ENCODE measurements at places on chromosomes 12 and 14. TPM values are rescaled to one million over a fixed set of nuclear protein-coding genes. Genes with fewer than 3 reads are reported as not detected.

DNA sequence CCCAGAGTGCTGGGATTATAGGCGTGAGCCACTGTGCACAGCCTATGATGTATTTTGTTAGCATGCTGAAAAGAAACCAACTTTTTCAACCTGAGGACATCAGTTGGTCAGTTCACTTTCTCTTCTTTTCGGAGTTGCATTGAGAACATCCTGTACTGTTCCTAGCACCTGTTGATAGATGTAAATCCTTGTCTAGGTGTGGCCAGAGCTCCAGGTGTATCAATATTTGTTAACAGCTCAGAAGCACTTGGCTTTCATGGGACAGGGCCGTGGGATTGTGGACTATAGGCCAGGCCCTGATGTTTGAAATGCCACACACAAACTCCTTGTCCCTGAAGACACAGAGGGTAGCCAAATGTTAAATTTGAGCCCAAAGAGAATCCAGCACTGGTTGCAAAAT, 14.9 kb downstream of the HCAR2 start:
- no peak overlapping the region for H3K4me3 ChIP-seq
- DNase-seq: no peak
- H3K27me3 ChIP-seq: no peaks in the 10 kb centered on the region
- H3K27ac ChIP-seq: no peak overlapping the region
- no peaks in the 10 kb centered on the region for H3K36me3 ChIP-seq
- H3K4me1 ChIP-seq: no peaks in the 10 kb centered on the region

Gene SYCP3
- total RNA-seq: not detected

DNA sequence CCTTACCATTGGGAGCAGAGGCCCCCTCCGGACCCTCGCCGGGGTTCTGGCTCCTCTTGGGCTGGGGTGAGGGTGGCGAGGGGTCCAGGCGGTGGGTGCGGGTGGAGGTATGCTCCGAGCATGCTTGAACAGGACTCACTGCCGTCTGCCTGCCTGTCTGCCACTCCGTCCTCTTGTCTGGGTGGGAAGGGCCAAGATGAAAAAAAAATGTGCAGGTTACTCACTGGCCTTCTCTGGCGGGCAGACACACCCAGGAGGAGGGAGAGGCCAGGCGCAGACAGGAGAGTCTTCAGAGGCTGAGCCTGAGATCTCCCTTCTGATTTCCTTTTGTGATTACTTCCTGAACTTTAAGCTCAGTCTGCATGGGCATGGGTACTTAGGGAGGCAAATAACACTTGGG, 76.1 kb downstream of the STON2 start:
- DNase-seq: no peak
- H3K27ac ChIP-seq: no peak overlapping the region
- H3K36me3 ChIP-seq: no peaks in the 10 kb centered on the region
- H3K27me3 ChIP-seq: no peaks in the 10 kb centered on the region
- no peaks in the 10 kb centered on the region for H3K4me1 ChIP-seq

Gene SLC39A5
- total RNA-seq: not detected

- no peaks in the 10 kb centered on the region for H3K36me3 ChIP-seq
- no peak overlapping the region for H3K27ac ChIP-seq
- no peak for DNase-seq
- H3K27me3 ChIP-seq: no peaks in the 10 kb centered on the region
These were observed 22.9 kb downstream of the SPTB start for GRCh38 chr14:64856529-64857445.

DNA sequence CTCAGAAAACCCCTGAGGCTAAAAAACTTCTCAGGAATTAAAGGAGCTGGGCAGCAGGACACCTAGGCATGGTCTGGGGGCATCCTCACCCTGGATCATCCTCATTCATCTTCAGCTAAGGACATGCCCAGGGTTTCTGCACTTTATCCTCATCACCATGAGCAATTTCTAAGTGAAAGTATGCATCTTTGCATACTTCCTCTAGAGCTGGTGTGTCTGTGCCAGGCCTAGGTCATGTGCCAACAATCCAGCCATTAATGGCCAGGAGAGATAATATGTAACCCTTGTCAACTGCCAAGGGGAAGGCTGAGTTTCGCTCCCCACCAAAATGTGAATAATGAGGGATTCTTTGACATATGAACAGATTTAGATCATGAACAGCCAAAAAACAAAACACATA, 160.5 kb downstream of the KITLG start:
- peaks cover 3% of the 10 kb centered on the region for H3K4me1 ChIP-seq
- DNase-seq: no peak
- no peak overlapping the region for H3K4me3 ChIP-seq
- H3K27ac ChIP-seq: no peak overlapping the region

Gene ACSS3
- 0.28 TPM for total RNA-seq
